ENCODE measurements at places on chromosomes 6 and 20.

- DNase-seq, result no peak
Measured at GRCh38 chr6:34232901-34233300, 3.8 kb upstream of the HMGA1 start.

DNA sequence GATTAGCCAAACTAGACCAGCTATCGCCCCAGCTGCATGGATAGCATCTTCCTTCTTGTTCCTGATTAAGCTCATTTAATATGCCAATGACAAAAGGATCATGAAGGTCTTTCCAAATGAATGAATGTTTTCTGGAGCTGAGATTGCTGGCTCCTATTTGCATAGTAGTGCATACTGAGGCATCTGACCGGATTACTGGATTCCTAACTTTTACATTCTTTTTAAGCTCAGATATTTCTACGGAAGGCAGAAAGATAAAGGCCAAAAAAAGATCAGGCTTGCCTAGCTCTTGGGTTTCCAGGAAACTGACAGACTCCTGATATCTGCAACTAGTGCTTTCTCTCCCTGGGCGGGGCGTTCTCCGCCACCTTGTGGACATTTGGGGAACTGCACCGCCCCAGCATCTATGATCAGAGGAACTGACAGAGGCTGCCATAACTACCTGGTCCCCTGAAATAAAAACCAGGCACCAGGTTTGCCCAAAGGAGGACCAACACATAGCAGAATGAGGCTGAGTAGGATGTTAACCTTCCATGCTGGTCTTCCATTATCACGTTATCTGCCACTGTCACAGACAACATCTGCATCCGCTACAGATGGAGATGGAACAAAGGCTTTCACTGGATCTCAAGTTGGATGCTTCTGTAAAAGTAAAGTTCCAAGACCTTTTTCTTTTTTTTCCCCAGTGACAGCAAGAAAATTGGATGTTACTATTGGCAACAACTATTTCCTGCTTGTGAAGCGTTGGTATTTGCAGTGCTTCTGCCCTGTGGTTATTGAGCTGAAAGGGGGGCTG, 33.2 kb downstream of the NT5E start:
- peak; percentile 86 for DNase-seq

- DNase-seq, result no peak
Measured at GRCh38 chr6:163249651-163250101, 164.8 kb upstream of the QKI start.

DNA sequence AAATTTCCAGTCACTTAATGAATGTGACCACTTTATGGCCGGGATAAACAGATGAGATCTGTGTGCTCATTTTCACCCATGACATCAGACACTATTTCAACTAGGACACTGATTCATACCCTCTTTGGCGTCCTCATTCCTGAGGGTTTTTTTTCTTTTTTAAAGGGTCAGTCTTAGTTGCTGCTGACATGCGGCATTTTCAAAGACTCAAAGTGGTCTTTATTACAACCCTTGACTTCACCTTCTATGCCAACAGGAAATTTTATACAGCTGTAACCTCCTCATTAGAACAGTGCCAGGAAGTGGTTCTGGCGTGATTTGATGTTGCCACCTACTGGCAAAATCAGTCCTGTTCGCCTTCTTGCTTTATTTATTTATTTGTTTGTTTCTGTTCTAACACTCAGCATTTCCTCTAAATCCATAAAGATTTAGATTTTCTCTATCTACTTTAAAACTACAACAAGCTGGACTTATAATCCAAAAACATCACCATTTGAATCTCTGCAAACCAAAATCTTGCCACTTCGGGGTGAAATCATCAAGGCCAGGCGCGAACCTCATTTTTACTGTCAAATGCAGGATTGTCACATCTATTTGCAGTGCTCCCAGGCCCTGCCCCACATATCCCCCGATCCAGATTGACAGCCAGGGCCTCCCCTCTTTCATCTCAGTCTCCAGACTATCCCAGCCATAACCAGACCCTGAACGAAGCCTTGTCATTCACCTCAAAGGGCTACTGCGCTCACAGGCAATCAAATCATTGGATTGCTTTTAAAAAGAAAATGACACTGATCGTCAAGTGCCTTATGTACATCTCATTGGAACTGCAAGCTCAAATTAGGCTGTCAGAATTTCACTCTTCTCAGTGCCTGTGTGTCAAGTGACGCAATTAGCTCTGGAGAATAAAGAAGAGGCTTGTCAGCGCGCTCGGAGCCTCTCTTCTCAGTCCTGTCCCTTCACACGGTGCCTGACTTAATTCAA, 77.5 kb downstream of the C6orf118 start:
- no peak for DNase-seq

DNA sequence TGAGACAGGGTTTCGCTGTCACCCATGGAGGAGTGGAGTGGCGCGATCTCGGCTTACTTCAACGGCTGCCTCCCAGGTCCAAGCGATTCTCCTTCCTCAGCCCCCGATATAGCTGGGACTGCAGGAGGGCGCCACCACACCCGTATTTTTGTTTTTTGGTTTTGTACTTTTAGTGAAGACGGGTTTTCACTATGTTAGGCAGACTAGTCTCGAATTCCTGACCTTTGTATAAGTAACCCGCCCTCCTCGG, 115.4 kb upstream of the BTN3A2 start:
- no peak for DNase-seq

GRCh38 chr6:129638055-129638684, 71.8 kb downstream of the ARHGAP18 start:
- no peak for DNase-seq

GRCh38 chr6:102215425-102215824, 821.9 kb downstream of the GRIK2 start:
- no peak for DNase-seq

GRCh38 chr6:140540743-140541142, 1166.3 kb upstream of the CITED2 start:
- no peak for DNase-seq

DNA sequence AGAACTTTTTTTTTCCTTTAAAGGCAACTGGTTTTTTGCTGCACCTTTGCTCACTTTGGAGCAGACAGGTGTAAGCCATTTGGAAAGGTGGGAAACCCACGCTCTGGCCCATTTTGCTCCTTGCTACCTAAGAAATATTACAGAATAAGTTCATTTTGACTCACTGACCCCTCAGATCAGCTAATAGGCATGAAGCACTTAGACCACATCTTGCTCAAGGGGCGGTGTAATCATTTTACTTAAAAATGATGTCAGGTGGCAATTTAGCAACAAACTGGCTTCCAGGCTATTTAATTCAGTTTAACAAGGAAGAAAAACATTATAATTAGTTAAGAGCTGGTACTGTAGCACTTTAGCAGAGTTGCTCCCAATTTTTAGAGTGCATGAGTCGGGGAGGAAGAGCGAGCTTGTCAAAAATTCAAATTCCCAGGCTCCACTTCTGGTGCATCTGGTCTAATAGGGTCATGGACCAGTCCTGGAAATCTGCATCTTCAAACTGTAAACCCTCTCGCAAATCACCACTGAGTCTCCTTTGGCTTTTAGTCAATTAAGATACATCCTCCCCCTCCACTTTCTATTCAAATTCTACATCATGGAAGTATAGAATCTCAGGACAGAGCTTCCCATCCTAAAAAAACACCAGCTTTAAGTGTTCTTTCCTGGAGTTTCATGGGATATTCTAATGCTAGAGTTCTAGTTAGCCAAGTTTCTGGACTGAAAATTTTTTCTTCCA, 38.2 kb downstream of the JAG1 start:
- DNase-seq, result no peak

GRCh38 chr20:14410869-14411555, 73.6 kb upstream of the FLRT3 start:
- no peak for DNase-seq

GRCh38 chr6:2186516-2186915, 58.9 kb downstream of the GMDS start:
- DNase-seq, result no peak

DNA sequence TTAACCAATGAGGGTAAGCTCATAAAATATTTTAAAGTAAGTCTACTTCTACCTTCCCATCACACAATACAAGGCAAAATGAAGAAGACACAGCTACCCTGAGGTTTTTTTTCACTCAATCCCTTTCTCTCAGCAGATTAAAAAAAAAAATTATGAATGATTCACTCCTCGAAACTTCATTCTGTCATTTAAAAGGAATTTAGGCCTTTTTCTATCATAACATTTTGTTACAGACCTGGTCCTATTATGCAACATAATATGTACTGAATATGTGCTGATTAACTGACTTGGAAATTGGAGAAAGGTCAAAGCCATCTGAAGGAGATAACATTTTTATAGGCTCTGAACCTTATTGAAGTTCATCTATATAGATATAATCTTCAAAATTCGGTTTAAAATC, 45.5 kb downstream of the PRL start:
- DNase-seq, result no peak

Data from activated T-cell treated with anti-CD3 and anti-CD28 coated beads, Interleukin-2, amount 50 U/mL, for 1 hour (primary cell).